ENCODE measurements at places on chromosomes 5 and 9. TPM values are rescaled to one million over a fixed set of nuclear protein-coding genes. Genes with fewer than 3 reads are reported as not detected.

PIK3R1 gene
- total RNA-seq = 54.6 TPM

ZNF462 gene
- 36.8 TPM for total RNA-seq

DNA sequence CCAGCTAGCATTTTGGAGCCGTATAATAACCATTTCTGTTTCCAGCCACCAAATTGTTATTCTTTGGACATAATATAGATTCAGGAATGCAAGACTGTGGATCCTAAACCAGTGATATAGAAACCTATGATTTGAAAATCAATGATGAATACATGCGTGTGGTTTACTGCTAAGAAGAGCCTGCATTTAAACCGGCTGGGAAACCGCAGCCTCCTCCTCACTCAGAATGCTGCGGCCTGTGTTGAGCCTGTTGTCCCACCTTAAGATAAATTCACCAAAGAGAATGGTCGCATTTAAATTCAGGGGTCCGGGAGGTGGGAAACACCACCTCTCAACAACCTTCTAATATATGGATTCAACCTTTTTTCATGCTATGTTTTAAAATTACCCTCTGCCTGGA is 148.0 kb downstream of the MEF2C start:
- no peaks in the 10 kb centered on the region for H3K4me1 ChIP-seq
- H3K36me3 ChIP-seq = no peaks in the 10 kb centered on the region
- H3K4me3 ChIP-seq = no peak overlapping the region
- DNase-seq = no peak
- H3K27me3 ChIP-seq = no peaks in the 10 kb centered on the region

DNA sequence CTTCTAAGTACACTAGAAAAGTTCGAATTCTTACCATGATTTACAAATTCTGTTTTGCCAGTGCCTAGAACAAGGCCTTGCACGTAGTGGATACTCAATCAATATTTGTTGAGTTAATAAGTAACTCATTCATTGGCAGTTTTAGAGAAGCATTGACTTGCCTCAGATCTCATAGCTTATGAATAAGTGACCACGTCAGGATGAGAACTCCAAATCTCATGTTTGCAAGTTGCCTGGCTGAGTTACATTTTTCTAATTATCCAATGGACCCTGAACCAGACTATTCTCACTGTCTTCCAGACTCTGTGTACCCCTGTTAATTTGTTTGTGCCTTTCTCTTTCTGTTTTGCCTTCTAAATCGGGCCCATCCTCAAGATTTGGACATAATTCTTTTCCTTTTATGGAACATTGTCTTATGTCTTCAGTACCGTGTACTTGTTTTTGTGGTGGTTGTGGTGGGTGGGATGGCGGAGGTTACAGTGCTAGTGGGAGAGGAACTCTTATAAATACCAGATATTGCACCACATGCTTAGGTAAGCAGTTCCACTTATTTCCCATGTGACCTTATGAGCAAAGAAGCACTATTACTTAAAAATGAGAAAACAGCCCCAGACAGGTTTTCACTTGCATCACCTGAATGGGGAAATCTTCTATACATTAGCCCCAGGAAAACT is 96.3 kb downstream of the UNC13B start:
- no peak for DNase-seq
- H3K4me3 ChIP-seq = no peak overlapping the region
- H3K27ac ChIP-seq = no peak overlapping the region
- no peaks in the 10 kb centered on the region for H3K27me3 ChIP-seq

CNTNAP3B gene
- total RNA-seq = not detected

DNA sequence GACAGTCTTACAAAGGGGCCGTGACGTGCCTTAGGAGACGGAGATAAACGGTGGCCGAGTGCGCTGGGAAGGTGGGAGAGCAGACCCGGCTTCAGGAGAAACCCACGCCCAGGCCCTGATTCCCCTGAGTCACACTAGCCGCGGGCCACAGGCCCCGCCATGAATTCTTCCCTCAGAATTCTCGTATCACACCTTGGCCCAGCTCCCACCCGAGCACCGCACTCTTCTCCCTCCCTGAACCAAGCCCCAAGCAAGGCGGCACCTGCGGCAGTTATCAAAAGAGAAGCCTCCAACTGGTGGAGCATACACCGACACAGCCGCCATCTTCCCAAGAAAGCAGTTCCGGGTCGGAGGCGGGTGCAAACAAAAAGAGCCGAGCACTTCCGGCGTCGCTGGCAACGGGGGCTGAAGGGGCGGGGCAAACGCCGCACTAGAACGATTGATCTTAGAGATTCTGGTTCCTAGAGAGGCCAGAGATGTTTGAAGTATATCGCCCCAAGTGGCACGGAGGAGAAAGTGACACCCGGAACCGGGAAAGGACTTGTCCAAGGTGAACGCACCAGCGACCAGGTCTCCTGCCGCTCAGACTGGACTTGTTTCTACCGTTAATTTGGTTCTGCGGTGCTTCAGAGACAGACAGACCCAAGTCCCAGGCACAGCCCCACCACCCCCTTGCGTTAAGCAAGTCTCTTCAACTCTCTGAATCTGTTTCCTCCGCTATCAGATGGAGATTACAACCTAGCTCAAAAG is at the start of gene PSMB7:
PSMB7 (minus strand) TSS at position 341 of the 750 bp plus-strand sequence; CDS start at position 324, 17 bp downstream.
- H3K36me3 ChIP-seq = peaks cover 1% of the 10 kb centered on the region
- peak within 1 kb of the TSS; percentile 84 for H3K4me3 ChIP-seq
- H3K27ac ChIP-seq = peak within 1 kb of the TSS; percentile 98
- peaks cover 10% of the 10 kb centered on the region for H3K4me1 ChIP-seq
- H3K27me3 ChIP-seq = no peaks in the 10 kb centered on the region
- DNase-seq = peak; percentile 96
